ENCODE measurements at places on chromosomes 11 and 22.

GRCh38 chr11:65781152-65781961 lies 581 bp upstream of the AP5B1 start:
- H3K27ac ChIP-seq: peak overlapping the region; percentile 4
- no peaks in the 10 kb centered on the region for H3K27me3 ChIP-seq
- no peaks in the 10 kb centered on the region for H3K36me3 ChIP-seq

DNA sequence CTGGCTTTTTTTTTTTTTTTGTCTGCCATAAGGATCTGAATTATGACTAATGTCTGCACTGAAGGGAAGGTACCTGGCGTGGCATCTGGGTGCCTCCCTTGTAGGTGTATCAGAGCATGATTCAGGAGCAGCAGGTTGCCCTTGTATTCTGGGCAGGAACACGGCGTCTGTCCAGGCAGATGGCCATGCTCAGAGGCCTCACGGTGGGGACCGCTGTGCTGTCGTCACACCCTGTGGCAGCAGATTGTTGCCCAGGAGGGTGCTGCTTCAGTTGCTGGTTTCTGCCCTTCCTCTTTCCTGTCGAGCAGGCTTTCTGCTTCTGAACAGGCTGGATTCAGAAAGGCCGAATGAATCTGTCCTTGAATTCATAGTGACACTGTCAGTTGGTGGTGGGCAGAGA lies 11.0 kb downstream of the ZNRF3 start:
- H3K36me3 ChIP-seq: no peaks in the 10 kb centered on the region
- H3K27me3 ChIP-seq: no peaks in the 10 kb centered on the region
- H3K4me3 ChIP-seq: no peak overlapping the region
- H3K27ac ChIP-seq: no peak overlapping the region
- DNase-seq: no peak

DNA sequence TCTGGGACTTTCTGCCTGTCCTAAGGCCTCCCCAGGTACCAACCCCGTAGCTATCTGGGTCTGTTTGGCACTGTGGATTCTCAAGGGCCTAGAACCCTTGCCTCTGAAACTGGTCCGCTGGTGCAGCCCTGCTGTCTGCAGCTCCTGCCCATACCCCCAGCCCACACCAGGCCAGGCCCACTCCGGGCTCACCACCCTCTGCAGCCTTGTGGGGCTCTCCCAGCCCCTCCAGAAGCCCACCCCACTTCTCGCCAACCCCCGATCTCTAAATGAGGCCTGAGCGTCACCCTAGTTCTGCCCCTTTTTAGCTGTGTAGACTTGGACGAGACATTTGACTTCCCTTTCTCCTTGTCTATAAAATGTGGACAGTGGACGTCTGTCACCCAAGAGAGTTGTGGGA lies 4.7 kb downstream of the KLHDC7B start:
- no peaks in the 10 kb centered on the region for H3K36me3 ChIP-seq
- H3K4me1 ChIP-seq: no peaks in the 10 kb centered on the region
- no peak overlapping the region for H3K4me3 ChIP-seq
- no peak for DNase-seq
- peaks cover 2% of the 10 kb centered on the region for H3K27me3 ChIP-seq

- peaks cover 7% of the 10 kb centered on the region for H3K4me1 ChIP-seq
- H3K36me3 ChIP-seq: no peaks in the 10 kb centered on the region
- no peak overlapping the region for H3K4me3 ChIP-seq
- no peaks in the 10 kb centered on the region for H3K27me3 ChIP-seq
- no peak overlapping the region for H3K27ac ChIP-seq
Measured at GRCh38 chr11:75474878-75475766, 42.1 kb upstream of the KLHL35 start.

- H3K4me3 ChIP-seq: no peak overlapping the region
- H3K27me3 ChIP-seq: no peaks in the 10 kb centered on the region
- H3K36me3 ChIP-seq: no peaks in the 10 kb centered on the region
Measured at GRCh38 chr11:131240421-131240820, 130.0 kb upstream of the NTM start.

DNA sequence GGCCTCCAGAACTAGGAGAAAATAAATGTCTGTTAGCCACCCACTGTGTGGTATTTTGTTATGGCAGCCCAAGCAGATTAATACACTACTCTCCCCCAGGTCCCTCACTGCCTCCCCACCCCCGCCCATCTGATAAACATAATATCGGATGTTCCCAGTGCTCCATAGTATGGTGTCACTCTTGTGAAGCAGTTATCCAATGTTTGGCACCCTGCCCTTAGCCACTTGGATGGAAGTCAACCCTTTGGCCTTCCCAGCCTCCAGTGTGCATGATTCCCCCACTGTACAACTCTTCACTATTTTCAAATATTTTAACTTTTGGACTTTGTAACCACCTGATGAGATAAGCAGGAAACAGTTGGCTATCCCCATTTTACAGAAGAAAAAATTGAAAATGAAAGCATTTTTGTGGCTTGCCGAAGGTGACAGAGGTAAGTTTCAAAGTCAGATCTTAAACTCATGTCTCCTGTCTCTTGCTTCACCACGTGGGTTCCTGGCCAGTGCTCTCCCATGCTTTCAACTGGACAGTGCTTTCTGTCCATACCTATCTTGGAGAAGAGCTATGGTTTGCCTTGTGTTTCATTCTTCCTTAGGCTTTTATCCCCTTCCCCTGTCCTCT lies 53.2 kb downstream of the ALX4 start:
- H3K27me3 ChIP-seq: no peaks in the 10 kb centered on the region
- no peak for DNase-seq
- H3K4me3 ChIP-seq: no peak overlapping the region
- no peaks in the 10 kb centered on the region for H3K4me1 ChIP-seq
- H3K27ac ChIP-seq: no peak overlapping the region
- H3K36me3 ChIP-seq: no peaks in the 10 kb centered on the region

GRCh38 chr11:118227865-118228785 lies 3.3 kb upstream of the JAML start:
- H3K4me1 ChIP-seq: no peaks in the 10 kb centered on the region
- no peak overlapping the region for H3K27ac ChIP-seq
- H3K4me3 ChIP-seq: no peak overlapping the region
- no peaks in the 10 kb centered on the region for H3K36me3 ChIP-seq
- DNase-seq: no peak

- H3K4me1 ChIP-seq: peaks cover under 1% of the 10 kb centered on the region
- H3K4me3 ChIP-seq: no peak overlapping the region
- DNase-seq: no peak
- no peaks in the 10 kb centered on the region for H3K27me3 ChIP-seq
Measured at GRCh38 chr11:47923667-47924066, 56.7 kb upstream of the PTPRJ start.

DNA sequence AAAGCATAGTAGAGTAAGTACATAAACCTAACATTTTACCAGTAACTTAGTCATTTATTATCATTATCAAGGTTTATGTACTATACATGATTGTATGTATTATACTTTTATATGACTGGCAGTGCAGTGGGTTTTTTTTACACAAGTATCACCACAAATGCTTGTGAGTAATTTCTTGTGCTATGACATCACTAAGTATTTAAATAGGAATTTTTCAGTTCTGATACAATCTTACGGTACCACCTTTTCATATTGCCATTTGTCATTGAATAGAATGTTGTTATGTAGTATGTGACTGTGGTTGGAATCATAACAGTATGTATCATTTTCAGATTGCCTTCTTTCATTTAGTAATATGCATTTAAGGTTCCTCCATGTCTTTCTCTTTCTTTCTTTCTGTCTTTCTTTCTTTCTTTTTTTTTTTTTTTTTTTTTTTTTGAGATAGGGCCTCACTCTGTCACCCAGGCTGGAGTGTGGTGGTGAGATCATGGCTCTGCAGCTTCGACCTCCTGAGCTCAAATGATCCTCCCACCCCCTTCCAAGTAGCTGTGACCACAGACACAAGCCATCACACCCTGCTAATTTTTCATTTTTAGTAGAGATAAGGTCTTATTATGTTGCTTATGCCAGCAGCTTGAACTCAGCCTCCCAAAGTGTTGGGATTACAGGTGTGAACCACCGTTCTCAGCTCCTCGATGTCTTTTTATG lies 18.6 kb downstream of the ATM start:
- H3K4me3 ChIP-seq: no peak overlapping the region
- H3K4me1 ChIP-seq: no peaks in the 10 kb centered on the region
- no peaks in the 10 kb centered on the region for H3K27me3 ChIP-seq
- DNase-seq: no peak
- no peaks in the 10 kb centered on the region for H3K36me3 ChIP-seq
- no peak overlapping the region for H3K27ac ChIP-seq

GRCh38 chr11:129814244-129815014 lies 1.2 kb upstream of the TMEM45B start:
- H3K36me3 ChIP-seq: no peaks in the 10 kb centered on the region
- no peak for DNase-seq
- H3K4me1 ChIP-seq: no peaks in the 10 kb centered on the region
- H3K27ac ChIP-seq: no peak overlapping the region

DNA sequence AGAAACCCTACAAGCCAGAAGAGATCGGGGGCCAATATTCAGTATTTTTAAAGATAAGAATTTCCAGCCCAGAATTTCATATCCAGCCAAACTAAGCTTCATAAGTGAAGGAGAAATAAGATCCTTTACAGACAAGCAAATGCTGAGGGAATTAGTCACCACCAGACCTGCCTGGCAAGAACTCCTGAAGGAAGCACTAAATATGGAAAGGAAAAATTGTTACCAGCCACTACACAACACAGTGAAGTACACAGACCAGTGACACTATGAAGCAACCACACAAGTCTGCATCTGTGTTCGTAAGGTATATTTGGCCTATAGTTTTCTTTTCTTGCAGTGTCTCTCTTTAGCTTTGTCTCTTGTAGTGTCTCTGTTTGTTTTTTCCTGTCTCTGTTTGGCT lies 29.0 kb downstream of the TMEM225 start:
- no peaks in the 10 kb centered on the region for H3K36me3 ChIP-seq
- H3K27ac ChIP-seq: no peak overlapping the region
- no peaks in the 10 kb centered on the region for H3K4me1 ChIP-seq

DNA sequence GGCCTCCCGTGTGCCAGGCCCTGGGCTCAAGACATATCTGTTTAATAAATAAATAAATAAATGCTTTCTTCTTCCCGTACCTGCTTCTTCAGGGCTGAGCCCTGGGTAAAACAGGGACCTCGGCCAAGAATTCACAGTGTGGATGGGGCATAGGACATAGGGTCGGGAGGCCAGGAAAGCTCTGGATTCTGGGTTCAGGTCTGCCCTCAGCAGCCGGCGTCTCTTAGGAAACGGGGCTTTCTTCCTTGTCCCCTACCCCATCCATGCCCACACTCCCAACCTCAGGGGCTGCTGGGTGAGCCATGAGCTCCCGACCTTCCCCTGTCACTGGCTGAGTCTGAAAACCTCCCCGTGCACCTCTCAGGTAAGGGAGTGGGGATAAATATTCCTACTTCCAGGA lies 55.7 kb upstream of the ALX4 start:
- DNase-seq: no peak
- no peaks in the 10 kb centered on the region for H3K27me3 ChIP-seq
- H3K36me3 ChIP-seq: no peaks in the 10 kb centered on the region
- H3K4me3 ChIP-seq: no peak overlapping the region

DNA sequence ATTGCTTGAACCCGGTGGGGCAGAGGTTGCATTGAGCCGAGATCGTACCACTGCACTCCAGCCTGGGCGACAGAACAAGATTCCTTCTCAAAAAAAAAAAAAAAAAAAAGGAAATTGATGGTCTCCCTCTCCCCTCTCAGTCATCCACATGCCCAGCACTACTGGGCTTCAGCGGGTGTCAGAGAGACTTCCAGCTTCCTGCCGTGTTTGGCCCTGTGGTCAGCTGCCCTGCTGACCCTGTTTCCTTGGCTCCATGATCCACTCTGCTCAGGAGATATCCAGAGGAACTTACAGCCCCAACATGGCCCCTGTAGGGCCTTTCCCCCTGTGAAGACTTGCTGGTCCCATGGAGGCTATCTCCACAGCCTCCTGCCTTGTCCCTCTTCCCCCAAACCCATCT lies 6.1 kb upstream of the PNPLA3 start:
- H3K4me3 ChIP-seq: no peak overlapping the region
- no peaks in the 10 kb centered on the region for H3K27me3 ChIP-seq
- no peaks in the 10 kb centered on the region for H3K36me3 ChIP-seq
- H3K27ac ChIP-seq: no peak overlapping the region

GRCh38 chr22:41132550-41132949 lies 40.2 kb downstream of the EP300 start:
- H3K4me1 ChIP-seq: no peaks in the 10 kb centered on the region
- no peaks in the 10 kb centered on the region for H3K36me3 ChIP-seq
- H3K27ac ChIP-seq: no peak overlapping the region
- no peak for DNase-seq

GRCh38 chr11:122979103-122979814 lies 2.4 kb downstream of the BSX start:
- H3K4me3 ChIP-seq: no peak overlapping the region
- DNase-seq: no peak
- no peak overlapping the region for H3K27ac ChIP-seq
- no peaks in the 10 kb centered on the region for H3K27me3 ChIP-seq
- no peaks in the 10 kb centered on the region for H3K4me1 ChIP-seq

DNA sequence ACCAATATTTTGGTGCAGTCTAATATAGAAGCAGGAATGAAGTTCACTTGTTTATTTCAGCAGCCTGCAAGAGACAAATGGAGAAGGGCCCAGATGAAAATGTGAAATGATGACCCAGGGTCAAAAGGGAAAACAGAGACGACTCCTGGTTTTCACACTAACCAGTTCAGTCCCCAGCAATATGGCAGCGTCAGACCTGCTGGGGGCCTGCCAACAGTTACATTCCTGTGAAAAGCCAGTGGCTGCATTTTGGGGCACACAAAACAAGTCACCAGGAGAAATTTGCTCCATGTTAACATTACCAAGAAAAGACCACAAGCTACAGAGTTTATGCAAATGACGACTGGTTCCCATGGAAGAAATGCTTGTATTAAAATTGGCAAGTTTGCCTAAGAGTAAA lies 80.2 kb downstream of the CCDC34 start:
- H3K36me3 ChIP-seq: no peaks in the 10 kb centered on the region
- peaks cover 10% of the 10 kb centered on the region for H3K4me1 ChIP-seq
- H3K27me3 ChIP-seq: no peaks in the 10 kb centered on the region
- peak; percentile 34 for DNase-seq

GRCh38 chr11:14320020-14320419 lies 39.0 kb downstream of the RRAS2 start:
- no peaks in the 10 kb centered on the region for H3K36me3 ChIP-seq
- no peaks in the 10 kb centered on the region for H3K27me3 ChIP-seq
- DNase-seq: no peak
- H3K4me1 ChIP-seq: peaks cover 2% of the 10 kb centered on the region
- no peak overlapping the region for H3K27ac ChIP-seq

GRCh38 chr11:18790883-18791206 lies 753 bp downstream of the PTPN5 start:
- H3K27ac ChIP-seq: no peak overlapping the region
- H3K36me3 ChIP-seq: no peaks in the 10 kb centered on the region
- no peaks in the 10 kb centered on the region for H3K27me3 ChIP-seq
- peaks cover 3% of the 10 kb centered on the region for H3K4me1 ChIP-seq

DNA sequence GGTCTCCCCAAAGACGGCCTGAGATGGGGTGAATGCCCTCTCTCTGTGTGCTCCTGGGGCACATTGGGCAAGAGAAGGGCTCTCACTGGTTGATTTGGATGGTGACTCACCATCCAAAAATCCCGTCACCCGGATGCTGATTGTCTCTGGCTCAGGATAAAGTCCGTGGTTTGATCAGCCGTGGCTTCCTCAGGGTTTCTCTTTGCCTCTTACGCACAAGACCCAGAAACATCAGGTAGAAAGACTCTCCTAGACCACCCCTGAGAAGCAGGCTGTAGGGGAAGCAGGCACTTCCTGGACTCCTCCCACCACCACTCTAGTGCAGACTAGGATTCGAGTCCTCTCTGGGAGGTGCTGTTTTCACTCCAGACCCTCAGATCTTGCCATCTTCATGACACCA lies 176.1 kb upstream of the NCAM1 start:
- H3K27ac ChIP-seq: no peak overlapping the region
- no peaks in the 10 kb centered on the region for H3K27me3 ChIP-seq
- peak; percentile 40 for DNase-seq
- H3K36me3 ChIP-seq: no peaks in the 10 kb centered on the region
